ENCODE measurements at places on chromosomes 13 and 19.

GRCh38 chr19:3538965-3539755 is at the start of gene TEKTIP1:
Gene TEKTIP1 (plus strand): TSS chr19:3539174. CDS start chr19:3539178, 4 bp downstream.
- peak; percentile 19 for DNase-seq

DNA sequence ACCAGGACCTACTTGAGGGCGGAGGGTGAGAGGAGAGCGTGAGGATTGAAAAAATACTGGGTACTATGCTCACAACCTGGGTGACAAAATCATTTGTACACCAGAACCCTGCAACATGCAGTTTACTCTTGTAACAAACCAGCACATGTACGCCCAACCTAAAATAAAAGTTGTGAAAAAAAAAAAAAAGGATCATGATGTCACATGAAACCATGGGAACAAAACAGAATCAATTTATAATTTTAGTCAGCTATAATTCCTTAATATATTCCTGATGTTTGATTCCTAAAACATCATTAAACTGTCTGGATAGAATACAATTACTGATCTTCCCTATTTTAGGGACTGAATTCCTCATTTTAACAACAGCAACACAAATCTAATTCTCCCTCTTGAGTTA is 160.6 kb upstream of the SPRY2 start:
- no peak for DNase-seq

DNA sequence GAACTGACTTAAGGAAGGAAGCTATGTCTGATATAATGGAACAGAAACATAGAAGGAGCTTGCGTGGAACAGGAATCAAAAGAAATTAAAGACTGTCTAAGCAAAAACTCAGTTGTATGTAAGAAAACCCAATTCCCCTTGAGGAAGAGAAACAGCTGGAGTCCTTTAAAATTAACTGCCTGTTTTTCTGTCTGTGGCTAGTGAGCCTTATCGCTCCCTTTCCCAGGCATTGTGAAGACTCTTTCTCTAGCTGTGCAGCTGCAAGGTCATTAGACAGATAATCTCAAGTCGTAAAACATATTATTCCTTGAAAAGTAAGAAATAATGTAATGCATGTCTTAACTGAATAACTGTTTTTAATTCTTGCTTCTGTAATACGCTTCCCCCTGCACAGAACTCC is 39.7 kb upstream of the IGSF23 start:
- peak; percentile 28 for DNase-seq

DNA sequence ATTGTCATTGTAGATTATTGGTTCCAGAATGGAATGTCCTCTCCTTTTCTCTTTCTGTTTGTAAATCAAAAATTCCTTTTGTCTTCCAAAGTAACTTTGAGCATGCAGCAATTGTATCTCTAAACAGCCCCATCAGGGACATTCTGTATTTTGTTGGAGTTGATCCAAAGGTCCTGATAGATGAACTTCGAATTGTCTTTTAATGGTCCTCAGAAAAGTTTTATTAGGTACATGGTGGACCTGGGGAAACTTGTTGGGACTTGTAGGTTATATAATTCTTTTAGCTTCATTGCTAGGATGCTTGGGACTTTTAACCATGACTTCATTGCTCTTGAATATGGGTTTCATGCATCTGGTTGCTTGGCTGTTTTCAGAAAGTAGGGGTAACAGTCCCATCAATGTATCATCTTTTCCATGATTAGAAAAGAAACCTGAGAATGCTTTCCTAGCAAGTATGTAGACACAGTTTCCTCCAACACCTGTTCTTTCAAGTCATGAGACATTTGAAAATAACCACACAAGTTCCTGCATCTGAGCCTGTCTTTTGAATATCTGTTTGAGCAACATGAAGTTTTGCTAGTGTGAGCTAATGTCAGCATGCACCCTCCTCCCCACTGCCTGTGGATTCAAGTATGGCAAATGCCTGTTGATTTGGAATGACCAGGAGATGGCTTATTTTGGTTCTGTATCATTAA is 413.1 kb downstream of the KCNRG start:
- no peak for DNase-seq

DNA sequence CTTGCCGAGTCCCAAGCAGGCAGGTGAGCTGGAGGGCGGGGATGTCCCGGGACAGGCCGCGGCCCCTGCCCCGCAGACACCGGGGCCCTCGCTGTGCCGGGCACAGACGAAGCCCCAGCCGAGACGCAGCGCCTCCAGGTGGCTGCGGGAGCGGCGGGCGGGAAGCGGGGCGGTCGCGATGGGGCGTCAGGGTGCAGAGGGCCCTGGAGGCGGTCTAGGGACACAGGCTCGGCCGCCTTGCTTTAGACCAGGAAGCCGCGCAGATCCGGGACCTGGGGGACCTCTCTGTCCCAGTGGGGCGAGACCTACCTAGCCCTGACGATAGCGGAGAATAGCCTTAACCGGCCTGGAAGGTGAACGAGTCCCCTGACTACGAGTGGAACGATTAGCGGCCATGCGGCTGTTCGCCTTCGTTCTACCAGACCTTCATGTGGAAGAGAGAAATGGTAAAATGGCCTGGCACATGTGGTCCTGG is 4.2 kb upstream of the ZNF564 start:
- DNase-seq: no peak
